B cell (primary cell): ENCODE measurements at places on chromosomes 1 and 21.
A peak's percentile ranks its signal among the peaks of the same experiment; 100 is the strongest.

DNA sequence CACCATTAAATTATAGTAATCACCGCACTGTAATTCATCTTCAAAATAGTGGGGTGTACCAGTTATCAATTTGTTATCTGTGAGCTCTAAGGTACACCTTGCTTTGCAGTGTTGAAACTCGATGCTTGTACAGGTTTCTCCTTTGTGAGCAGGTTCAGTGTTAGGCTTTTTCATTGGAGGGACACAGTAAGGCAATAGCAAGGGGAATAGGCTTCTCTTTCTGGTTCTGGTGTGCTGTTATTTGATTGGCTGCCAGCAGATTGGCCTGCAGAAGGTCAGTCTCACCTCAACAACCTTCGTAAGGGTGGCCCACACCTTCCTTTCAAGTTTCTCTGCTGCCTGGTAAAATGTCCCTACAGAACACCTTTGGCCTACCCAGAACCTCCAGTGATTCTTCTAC, 76.2 kb upstream of the B3GALT2 start:
- no peak for DNase-seq

GRCh38 chr21:36816561-36817130, 117.7 kb downstream of the SIM2 start:
- no peak for DNase-seq

- no peak for DNase-seq
Observed at GRCh38 chr1:202694314-202694713, 15.9 kb downstream of the SYT2 start.

DNA sequence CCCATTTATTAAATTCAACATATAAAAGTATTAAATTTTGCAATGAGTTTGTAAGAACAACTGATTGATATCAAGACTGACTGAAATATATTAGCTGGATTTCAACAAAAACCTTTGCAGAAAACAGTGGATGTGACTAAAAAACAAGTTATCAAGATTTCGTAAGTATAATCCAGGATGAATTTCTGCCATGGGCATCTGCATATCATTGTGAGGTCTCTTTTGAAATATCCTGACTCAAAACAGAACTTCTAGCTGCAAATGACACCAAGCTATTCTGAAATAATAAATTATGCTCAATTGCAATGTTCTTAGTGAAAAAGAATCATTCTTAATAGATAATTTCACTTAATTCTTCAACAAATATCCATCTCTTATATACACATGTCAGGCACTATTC, 52.6 kb downstream of the CD34 start:
- DNase-seq: no peak

DNA sequence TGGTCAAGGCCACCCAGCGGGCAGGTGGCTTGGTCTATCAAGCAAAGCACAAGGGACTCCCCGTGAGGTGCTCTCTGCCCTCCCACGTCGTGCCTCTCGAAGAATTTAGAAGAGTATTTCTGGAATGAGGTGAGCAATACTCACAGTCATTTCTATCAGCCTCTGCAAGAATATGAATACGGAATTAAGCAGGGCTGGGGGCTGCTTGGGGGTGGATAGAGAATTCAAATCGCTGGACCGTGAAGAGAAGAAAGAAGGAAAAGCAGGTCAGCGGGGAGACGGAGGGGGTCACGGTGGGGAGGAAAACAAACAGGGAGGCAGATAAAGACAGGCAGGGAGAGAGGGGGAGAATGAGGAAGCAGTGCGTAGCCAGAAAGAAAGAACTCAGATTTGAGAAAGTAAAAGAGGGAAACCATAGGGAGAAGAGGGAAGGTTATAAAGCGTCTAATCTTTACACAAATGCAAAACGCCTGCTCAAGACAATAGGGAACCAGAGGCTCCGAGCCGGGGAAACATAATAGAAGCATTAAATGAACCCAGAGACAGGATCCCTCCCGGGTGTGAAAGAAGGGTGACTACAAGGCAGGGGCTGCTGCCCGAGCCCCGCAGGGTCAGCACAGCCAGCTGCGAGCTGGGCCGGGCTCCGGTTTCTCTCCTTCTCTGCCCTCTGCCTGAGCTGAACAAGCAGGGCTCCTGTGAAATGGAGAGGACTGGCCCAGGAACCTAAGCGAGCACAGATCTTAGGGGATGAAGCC, 2.1 kb upstream of the EDN2 start:
- DNase-seq: no peak

DNA sequence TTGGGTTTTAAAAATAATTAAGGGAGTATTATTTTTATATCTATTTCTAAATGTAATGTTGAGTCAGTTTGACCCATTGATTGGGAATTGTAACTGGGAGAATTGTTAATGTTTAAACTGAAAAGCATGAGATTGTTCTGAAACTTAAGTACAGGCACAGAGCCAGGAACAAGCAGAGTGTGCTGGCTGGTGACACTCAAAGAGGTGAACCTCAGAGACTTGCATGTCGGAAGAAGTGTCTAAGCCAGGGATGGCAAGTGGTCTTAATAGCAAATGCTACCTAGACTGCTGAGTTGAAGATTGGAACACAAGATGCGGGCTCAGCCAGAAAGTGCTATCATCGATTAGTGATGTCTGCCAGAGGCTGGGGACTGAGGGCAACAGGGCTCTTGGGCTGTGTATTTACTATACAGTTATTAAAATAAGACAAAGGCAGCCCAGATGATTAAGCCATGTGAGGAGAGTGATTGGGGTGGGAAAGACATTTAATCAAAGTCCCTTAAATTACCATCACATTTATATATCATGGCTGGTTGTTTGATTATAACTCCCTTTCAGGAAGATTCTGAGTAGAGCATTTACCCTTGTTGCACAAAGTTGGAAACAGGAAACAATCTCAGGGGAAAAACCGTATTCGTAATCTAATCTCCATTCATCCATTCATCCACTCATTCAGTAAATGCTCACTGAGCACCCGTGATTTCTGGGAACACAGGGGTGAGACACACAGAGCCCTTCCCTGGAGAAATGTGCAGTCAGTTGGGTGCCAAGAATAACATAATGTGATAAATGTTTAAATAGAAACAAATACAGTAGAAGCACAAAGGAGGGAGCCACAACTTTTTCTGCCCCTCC, 42.8 kb downstream of the C8A start:
- no peak for DNase-seq

GRCh38 chr1:69295265-69295664, 272.5 kb upstream of the LRRC7 start:
- DNase-seq: no peak

- peak; percentile 41 for DNase-seq
Observed at GRCh38 chr1:220887520-220888416, 8.5 kb downstream of the HLX start.

DNA sequence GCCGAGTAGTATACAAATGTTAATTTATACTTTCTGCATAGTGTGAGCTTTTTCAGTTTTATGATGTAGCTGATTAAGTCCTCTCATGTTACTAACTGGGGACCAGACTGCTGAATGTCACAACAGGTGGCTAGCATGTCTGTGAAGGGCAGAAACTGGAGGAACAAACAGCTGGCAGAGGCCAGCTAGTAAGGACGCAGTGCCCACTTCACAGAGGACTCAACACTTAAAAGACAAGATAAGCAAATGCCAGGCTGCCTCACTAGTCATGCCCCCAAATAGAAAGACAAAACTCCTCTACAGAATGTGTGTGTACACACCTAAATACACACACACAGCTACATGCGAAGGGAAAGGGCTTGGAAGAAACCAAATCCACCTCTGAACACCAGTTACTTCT, 73.8 kb upstream of the ZNF678 start:
- DNase-seq: no peak

DNA sequence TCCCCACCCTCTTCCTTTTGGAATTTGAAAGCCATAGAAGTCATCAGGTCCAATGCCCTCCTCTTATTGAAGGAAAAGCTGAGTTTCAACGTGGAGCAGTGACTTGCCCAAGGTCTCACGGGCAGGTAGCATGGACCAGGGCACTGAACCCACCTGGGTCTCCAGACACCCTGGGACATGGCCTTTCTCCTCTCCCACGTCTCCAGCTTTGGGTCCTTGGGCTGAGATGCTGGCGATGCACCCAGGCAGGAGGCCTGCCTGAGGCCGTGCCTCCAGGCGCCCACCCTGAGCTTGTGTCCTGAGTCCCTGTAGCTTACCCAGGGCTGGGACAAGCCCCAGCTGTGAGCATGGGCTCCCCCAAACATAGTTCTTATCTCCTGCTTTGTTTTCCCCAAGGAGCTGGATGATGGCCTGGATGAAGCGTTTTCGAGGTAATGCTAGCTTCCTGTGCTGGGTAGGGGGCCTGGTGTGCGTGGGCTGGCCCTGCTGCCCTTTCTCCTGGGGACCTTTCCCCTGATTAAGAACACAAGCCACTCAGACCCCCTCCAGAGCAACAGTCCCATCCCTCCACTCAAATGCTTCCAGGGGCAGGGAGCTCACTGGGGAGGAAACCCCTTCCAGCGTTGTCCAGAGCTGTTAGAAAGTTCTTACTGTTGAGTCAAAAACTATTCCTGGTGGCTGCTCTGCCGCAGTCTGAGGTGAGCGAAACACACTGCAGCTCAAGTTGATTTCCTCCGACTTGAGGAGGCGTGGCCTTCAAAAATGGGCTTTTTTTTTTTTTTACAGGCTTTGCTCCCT, 21.6 kb downstream of the LDLRAP1 start:
- DNase-seq: no peak

DNA sequence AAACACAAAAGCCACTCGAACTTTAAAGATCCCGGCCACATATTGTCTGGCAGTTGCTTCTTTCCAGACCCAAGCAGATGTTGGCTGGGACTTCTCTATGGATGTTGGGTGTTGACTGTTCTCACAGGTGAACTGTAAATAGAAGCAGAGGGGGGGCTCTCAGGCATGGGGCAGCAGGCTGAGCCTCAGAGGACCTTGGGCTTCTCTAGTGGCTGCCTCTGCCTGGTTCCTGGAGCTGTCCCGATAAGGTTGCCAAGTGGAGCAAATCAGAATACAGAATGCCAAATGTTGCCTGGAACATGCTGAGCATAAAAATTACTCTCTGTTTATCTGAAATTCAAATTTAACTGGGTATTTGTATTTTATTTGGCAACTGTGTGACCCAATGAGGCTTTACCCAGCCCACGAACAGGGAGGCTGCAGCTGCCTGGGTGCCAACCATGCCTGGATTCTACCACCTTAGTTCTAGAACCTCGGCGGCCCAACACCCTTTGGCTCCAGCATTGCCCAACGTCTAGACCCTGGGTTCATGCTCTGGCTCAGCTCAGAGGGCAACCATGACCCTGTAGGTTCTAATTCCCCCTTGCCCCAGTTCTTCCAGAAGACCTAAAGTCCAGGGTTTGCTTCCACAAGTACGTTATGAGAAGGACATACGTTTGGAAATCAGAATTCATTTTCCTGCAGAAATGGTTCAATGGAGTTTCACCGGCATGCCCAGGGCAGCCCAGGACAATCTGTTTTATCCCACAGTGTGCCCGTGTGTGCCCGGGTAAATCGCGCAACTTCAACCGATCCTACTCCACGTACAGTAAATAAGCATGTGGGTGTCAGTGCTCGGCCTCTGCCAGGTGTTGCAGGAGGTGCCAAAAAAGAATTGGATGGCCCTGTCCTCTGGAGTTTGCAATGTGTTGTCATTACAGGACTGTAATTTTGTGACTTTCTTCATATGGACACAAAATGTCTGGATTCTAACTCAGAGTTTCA, 5.4 kb upstream of the SLC45A1 start:
- DNase-seq: no peak

DNA sequence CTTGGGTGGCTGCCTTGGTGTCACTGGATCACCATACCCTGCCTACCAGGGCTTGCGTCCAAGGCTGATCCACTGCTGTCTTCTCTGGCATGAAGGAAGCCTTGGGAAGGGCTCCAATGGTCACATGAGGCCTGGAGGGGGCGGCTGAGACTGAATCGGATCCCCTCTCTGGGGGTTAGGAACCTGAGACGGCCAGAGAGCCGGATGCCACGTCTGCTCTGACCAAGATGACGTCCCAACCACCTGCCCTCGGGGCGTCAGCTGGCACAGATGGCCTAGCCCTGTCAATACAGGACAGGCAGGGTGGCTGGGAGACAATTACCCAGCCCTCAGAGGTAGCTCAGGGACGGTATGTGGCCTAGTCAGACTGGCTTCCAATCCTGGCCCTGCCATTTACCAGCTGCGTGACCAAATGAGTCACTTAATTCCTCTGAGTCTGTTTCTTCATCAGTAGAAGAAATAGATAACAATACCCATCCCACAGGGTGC, 5.4 kb downstream of the TRIM62 start:
- DNase-seq: no peak

DNA sequence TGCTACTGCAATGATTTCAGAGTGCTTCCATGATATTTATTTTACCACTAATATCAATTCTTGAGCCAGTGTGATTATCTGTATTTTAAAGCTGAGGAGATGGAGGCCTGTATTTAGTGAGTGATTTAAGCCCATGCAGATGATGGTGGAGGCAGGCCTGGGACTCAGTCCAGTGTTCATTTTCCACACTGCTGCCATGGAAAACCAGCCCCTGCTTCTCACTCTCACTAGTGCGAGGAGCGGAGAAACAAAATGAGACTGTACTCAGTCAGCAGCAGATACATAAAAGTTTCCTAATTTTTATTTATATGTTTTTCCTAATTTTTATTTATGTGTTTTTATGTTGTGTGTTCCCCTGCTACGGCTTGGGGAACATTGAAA, 32.8 kb downstream of the LRRC8B start:
- DNase-seq: no peak

- no peak for DNase-seq
Observed at GRCh38 chr21:42378418-42378817, 12.1 kb upstream of the TFF1 start.
